ENCODE measurements at places on chromosomes 3 and 15.

DNA sequence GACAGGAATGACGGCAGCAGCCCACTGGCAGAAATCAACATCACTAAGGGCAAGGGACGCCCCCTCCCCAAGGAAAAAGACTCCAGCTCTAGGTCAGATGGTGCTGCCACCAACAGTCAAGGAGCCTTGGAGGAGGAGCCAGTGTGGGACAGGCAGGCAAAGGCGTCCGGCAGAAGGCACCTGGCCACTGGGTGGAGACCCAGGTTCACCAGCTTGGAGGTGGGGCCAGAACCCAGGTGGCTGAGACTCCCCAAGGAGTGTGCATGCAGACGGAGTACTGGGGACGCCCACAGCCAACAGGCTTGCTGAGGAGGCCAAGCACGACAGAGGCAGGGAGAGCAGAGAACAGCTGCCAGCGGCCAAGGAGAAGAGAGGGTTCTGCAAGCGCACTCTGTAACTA lies 35.2 kb downstream of the PTPN23 start:
- DNase-seq = no peak

- no peak for DNase-seq
These were observed 115.1 kb downstream of the PLCL2 start for GRCh38 chr3:16999871-17000270.

- no peak for DNase-seq
These were observed 693.1 kb upstream of the NECTIN3 start for GRCh38 chr3:110378481-110378880.

- DNase-seq = no peak
These were observed 246.8 kb upstream of the STT3B start for GRCh38 chr3:31285833-31286486.

GRCh38 chr3:95434491-95434890 lies 1371.6 kb downstream of the NSUN3 start:
- DNase-seq = no peak

DNA sequence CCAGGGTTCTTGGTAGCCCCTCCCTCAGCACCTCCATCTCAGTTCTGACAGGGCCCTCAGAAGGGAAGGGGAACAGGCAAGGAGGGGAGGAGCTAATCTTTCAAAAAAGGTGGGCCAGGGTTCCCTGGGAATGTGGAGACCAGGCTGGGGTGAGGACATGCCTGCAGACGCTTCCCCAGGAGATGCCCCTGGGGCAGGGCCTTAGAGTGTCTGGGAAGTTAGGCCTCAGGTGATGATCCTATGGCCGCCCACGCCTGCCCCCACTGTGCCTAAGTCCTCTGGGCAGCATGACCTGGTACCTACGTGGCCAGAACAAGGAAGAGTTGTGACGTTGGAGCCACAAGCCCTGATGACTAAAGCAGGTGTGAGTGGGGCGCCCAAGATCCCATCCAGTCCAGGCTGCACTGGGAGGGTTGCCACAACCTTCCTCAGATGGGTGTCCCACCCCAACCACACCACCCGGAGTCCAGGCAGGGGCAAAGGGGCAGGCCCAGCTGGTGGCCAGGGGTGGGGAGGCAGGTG lies 3.9 kb upstream of the SEMA3B start:
- no peak for DNase-seq

DNA sequence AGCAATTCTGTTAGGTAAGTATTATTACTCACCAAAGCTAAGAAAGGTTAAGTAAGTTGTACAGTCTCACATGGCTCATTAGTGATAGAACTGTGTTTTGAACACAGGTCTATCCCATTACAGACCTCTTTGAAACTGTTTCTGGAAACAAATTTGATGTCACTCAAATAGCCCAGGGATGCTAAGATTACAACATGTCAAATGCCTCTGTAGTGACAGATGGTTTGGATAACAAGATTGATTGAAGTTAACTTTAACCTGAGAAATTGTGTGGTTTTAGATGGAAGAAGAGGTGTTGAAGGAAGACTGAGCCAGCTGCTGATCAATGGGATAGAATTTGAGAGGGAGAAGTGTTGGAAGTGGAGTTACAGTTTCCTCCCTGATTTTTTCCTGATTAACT lies 72.5 kb downstream of the SYN2 start:
- no peak for DNase-seq

GRCh38 chr15:45364271-45364670 lies 14.1 kb downstream of the GATM start:
- DNase-seq = no peak

- DNase-seq = no peak
These were observed 22.7 kb downstream of the PSMD6 start for GRCh38 chr3:64000453-64001055.

- no peak for DNase-seq
These were observed 245.6 kb upstream of the LRTM1 start for GRCh38 chr3:55173504-55173903.

DNA sequence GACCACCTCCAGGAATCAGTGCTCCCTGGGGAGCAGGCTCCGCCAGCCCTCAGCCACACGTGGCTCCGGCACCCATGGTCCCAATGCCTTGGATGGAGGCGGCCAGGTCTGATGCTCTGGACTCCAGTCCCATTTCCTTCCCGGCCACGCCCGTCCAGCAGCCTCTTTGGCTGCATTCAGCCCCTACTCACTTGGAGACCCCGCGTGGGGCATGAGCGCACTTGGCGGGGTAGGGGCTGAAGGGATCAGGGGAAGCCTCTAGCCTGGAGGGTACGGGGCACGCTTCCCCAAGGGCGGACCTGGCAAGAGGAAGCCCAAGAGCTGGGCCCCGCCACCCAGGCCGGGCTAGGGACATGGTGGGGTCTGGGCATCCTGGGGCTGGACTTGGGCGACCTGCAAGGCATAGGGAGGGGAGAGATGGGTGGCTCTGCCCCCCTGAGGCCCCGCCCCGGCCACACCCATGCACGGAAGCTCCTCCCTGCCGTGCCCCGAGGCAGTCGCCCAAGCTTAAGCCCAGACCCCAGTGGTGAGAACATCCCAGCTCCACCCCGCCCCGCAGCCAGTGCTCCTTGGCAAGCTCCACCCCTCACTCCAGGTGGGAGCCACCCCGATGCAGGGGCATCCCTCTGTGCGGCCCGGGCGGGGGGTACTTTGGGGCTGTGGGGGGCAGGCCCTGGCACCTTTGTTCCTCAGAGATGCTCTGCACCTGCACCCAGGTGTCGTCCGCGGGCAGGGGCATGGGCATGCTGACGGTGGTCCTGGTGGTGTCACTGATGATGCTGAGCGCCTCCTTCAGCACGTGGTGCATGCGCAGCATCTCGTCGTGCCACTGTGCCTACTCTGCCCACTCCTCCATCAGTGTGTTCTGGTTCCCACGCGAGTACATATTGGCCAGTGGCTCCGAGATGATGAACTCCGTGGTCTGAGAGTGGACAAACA lies 163.5 kb downstream of the GOLGA6L4 start:
- no peak for DNase-seq

GRCh38 chr3:140499114-140499757 lies 178.6 kb upstream of the TRIM42 start:
- no peak for DNase-seq

GRCh38 chr15:62147149-62147548 lies 17.9 kb downstream of the C2CD4B start:
- no peak for DNase-seq

DNA sequence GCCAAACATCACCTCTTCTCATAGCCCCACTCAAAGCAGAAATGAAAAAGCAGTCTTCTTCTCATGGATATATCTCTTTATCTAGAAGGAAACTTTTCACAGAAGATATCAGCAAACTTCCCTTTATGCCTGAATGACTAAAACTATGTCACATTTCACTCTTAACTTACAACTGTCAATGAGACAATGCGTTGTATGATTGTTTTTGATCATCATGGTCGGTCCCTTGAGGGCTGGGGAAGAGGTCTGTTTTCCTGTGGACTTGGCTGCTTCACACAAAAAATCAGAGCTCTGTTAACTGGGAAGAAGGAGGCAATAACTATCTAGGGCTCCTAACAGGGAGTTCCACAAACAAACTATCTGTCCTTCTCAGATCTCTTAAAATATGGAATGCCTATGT lies 5.1 kb downstream of the NLGN1 start:
- DNase-seq = no peak

DNA sequence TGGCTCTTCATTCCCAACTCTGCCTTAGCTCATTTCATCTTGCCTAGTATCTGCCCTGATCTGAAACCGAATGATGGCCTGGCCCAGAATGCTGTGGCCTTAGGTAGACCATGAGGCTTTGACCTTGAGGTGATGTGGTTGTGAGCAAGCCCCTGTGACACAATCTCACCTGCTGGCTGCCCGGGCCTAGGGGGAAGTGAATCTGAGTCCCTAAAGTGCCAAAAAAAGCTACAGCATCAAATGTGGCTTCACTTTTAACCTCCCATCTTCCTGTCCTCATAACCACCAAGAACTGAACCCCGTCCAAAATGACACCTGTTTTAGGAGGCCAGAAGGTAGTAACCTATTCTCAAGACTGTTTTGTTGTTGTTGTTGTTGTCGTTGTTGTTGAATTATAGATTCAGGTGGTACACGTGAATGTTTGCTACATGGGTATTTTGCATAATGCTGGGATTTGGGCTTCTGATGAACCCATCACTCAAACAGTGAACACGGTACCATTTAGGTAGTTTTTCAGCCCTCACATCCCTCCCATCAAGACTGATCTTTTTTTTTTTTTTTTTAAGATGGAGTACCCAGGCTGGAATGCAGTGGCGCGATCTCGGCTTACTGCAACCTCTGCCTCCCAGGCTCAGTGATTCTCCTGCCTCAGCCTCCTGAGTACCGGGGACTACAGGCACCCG lies 54.6 kb downstream of the MCCC1 start:
- no peak for DNase-seq

DNA sequence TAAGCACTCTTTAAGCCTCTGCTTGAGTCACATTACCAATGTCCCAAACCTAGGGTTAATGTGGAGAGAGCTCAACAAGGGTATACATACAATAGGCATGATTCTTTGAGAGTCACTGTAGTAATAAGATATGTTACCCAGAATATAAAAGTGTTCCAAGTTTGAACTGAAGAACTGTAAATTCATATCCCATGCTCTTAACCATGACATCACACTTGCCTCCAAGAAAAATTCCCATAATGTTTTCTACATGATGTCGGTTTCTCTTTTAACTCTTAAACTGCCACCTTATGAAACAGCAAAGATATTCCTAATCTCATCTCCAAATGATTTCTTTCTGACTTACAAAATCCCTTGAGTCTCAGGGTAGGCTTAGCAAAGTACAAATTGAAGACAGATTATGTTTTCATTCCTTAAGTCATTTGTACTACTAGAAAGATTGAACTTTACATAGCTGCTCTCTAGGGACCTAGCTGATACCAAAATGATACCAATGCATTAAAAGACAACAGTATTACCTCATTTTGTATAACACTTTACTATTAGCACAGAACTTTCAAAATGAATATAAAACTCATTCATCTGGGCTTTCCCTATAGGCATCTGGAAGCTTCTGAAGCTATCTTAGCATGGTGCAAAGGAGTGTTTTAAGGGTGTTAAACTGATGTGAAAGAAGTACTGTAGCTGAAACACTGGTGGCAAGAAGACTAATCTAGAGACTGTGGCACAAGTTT lies 127.1 kb downstream of the KCNMB2 start:
- DNase-seq = no peak

- DNase-seq = no peak
These were observed 83.9 kb upstream of the MEX3B start for GRCh38 chr15:82129761-82130160.

DNA sequence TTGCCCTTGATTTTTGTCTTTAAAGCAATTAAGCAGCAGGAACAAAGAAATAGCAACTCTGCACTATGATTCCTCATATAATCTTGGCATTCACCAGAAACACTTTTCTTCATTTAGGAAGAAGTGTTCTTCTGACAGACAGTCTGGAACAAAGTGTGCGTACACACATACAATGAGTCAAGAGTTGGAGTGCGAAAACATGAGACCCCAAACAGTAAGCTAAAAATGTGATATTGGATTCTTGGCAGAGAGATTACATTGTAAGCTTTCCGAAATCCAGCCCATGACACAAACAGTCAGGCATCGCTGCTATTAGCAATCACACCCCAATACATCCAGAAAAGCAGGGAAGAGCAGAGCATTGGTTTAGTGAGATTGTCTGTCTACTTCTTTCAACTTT lies 306.7 kb upstream of the TBC1D5 start:
- no peak for DNase-seq

DNA sequence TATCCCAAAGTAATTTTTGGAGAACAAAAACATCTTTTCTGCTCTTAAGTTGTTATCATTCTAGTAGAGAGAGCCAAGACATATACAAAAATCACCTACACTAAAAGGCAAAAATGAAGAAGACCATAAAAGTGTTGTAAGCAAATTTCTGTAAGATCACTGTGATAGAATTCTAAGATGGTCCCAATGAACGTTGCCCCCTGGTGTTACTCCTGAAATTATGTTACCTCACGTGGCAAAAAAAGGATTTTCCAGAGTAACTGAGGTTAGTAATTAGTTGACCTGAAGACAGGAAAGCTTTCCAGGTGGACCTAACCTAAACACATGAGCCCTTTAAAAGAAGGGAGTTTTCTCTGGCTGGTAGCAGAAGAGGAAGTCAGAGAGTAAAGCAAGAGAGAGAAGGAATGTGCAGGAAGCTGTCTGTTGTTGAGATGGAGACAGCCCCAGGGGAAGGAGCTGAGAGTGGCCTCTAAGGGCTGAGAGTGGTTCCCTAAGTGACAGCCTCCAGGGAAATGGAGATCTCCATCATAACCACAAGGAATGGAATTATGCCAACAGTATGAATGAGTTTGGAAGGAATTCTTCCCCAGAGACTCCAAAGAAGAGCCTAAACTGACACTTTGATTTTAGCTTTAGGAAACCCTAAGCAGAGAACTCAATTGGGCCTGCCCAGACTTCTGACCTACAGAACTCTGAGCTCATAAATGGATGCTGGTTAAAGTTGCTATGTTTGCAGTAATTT lies 205.9 kb downstream of the CD47 start:
- no peak for DNase-seq

DNA sequence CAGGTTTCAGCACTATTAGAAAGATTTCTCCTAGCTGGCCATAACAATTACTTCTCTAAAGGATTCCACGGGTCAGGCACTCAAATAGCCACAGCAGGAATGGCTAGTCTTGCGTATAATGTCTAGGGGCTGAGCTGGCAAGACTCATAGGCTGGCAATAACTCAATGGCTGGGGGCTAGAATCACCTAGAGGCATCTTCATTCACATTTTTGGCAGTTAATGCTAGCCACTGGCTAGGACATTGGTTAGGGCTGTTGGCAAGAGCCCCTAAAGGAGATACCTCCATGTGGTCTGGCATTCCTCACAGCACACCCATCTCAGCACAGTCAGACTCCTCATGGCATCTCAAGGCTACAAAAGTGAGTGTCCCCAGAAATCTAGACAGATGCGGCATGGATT lies 6.2 kb downstream of the SUSD5 start:
- DNase-seq = no peak

- no peak for DNase-seq
These were observed 119.7 kb upstream of the PHLDB2 start for GRCh38 chr3:111739311-111739911.

All from T-cell (primary cell).